ENCODE measurements at places on chromosomes 3 and 15. TPM values are rescaled to one million over a fixed set of nuclear protein-coding genes. Genes with fewer than 3 reads are reported as not detected.

DNA sequence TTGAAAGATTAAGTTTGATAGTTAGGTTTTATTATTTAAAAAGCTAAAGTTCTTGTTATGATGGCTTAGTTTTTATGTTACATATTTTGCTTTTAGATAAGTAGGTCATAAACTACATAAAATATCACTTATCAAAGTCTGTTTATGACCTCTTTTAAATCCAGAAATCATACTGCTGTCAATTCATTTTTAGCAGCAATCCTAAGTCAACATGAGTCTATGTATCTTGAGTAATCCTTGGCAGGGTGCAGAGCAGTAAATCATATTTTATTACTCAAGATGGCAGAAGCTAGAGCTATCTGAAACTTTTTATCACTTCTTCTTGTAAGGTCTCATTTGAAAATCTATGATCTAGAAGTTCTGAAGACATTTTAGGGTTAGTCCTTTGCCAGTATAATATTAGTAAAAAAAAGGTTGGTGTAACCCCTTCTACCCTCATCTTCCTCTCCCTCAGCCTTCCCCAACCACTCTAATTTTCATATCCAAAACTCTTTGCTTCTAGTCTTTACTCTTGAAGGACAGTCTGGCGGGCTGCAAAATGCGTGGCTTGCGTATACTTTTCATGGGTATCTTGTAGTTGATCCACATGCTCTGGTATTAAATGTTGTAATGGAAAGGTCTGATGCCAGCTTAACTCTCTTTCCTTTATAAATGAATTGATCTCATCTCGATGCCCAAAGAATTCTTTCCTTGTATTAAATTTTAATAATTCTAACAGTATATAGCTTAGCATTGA is 134.0 kb upstream of the THRB start:
- no peak for DNase-seq
- peaks cover 4% of the 10 kb centered on the region for H3K36me3 ChIP-seq
- H3K27ac ChIP-seq = no peak overlapping the region
- H3K27me3 ChIP-seq = no peaks in the 10 kb centered on the region
- H3K4me3 ChIP-seq = no peak overlapping the region

DNA sequence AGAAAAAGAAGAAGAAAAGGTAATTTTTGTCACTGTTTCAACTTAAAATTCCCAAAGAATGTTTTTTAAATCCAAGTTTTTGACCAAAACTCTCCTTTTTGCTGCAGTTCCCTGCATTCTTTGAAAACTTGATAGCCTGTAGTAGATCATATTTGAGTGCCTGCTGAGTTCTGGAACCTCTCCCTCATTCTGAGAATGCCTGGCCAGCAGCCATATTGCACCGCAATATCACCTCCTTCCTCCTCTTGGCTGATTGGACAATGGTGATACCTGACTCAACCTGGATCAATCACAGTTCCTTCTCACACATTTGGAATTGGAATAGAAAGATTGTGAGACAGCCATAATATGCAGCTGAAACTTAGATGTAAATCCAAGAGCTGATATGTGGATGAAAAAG is 97.6 kb upstream of the GAP43 start:
- no peak overlapping the region for H3K27ac ChIP-seq
- no peaks in the 10 kb centered on the region for H3K36me3 ChIP-seq
- no peak for DNase-seq

GRCh38 chr15:55791551-55792400 is 48.8 kb upstream of the PRTG start:
- no peak overlapping the region for H3K4me3 ChIP-seq
- no peak for DNase-seq
- peak overlapping the region; percentile 91 for H3K27ac ChIP-seq
- H3K36me3 ChIP-seq = peaks cover 10% of the 10 kb centered on the region
- H3K27me3 ChIP-seq = no peaks in the 10 kb centered on the region
- H3K4me1 ChIP-seq = peaks cover 20% of the 10 kb centered on the region

DNA sequence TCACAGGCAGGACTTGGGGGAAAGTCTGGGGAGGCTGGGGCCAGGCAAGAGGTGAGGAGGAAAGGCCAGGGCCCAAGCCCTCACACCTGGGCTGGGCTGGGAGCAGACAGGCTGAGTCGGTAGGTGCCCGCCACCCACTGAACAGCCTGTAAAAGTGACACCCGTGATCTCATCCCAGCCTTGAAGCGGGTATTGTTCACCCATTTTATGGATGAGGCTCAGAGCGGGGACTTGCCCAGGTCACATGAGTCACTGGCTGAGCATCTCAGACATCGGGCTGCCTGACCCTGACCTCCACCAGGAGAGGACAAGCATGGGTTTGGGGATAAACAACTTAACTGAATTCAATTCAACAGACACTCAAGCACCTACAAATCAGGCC is 52.0 kb upstream of the CTSH start:
- no peak overlapping the region for H3K4me3 ChIP-seq
- H3K36me3 ChIP-seq = no peaks in the 10 kb centered on the region
- peaks cover 6% of the 10 kb centered on the region for H3K27me3 ChIP-seq
- no peak overlapping the region for H3K27ac ChIP-seq

DNA sequence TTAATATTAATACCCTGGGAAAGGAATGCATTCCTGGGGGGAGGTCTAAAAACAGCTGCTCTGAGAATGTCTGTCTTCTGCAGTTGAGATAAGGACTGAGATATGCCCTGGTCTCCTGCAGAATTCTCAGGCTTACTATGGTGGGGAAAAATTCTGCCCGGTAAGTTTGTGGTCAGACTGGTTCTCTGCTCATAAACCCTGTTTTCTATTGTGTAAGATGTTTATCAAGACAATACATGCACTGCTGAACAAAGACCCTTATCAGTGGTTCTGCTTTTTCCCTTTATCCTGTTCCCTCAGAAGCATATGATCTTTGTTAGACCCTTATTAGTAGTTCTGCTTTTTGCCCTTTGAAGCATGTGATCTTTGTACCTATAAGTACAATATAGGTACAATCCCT is 494.6 kb downstream of the CNTN6 start:
- H3K27me3 ChIP-seq = no peaks in the 10 kb centered on the region
- H3K4me1 ChIP-seq = no peaks in the 10 kb centered on the region
- no peak for DNase-seq
- H3K27ac ChIP-seq = no peak overlapping the region
- H3K4me3 ChIP-seq = no peak overlapping the region
- H3K36me3 ChIP-seq = no peaks in the 10 kb centered on the region

Gene NRROS
- 2.0 TPM for total RNA-seq

DNA sequence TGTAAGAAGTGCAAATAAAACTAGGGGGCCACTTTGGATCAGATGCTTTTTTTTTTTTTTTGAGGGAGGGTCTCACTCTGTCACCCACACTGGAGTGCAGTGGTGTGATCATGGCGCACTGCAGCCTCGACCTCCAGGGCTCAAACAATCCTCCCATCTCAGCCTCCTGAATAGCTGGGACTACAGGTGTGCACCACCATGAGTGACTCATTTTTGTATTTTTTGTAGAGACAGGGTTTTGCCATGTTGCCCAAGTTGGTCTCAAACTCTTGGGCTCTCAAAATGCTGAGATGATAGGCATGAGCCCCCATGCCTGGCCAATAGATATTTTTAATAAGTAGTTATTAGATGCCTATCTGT is 20.8 kb downstream of the CCR1 start:
- no peaks in the 10 kb centered on the region for H3K27me3 ChIP-seq
- no peak overlapping the region for H3K27ac ChIP-seq
- no peaks in the 10 kb centered on the region for H3K36me3 ChIP-seq
- DNase-seq = no peak
- H3K4me3 ChIP-seq = no peak overlapping the region

GRCh38 chr3:184937611-184938010 is 125.6 kb downstream of the VPS8 start:
- H3K27me3 ChIP-seq = no peaks in the 10 kb centered on the region
- H3K4me1 ChIP-seq = no peaks in the 10 kb centered on the region
- DNase-seq = no peak
- H3K27ac ChIP-seq = no peak overlapping the region
- no peak overlapping the region for H3K4me3 ChIP-seq
- H3K36me3 ChIP-seq = peaks cover 9% of the 10 kb centered on the region

Gene MCTP2
- 5.4 TPM for total RNA-seq

- no peak for DNase-seq
- H3K36me3 ChIP-seq = no peaks in the 10 kb centered on the region
- H3K4me1 ChIP-seq = peaks cover 21% of the 10 kb centered on the region
- H3K27me3 ChIP-seq = no peaks in the 10 kb centered on the region
These were observed 23.3 kb upstream of the IREB2 start for GRCh38 chr15:78414621-78415250.

Gene CYP8B1
- total RNA-seq = not detected

DNA sequence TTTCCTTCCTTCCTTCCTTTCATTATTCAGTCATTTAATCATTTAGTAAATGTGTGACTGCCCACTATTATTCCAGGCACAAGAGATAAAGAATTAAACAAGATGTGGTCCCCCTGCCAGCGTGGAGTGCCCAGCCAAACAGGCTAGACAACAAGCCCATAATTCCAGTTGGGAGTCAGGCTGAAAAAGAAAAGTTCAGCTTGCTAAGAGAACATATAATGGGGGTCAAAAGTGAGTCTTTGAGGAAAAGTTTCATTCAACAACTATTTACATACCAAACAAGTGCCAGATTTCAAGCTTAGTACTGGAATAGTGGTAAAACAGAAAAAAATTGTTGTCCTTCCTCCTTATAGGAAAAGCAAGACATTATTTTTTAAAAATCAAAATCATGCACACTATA is 523.7 kb downstream of the TAFA4 start:
- no peaks in the 10 kb centered on the region for H3K27me3 ChIP-seq
- peak overlapping the region; percentile 88 for H3K27ac ChIP-seq

GRCh38 chr3:3559786-3560185 is 239.4 kb upstream of the LRRN1 start:
- no peaks in the 10 kb centered on the region for H3K36me3 ChIP-seq
- DNase-seq = no peak
- H3K4me1 ChIP-seq = no peaks in the 10 kb centered on the region
- no peaks in the 10 kb centered on the region for H3K27me3 ChIP-seq
- H3K27ac ChIP-seq = no peak overlapping the region

GRCh38 chr3:105950881-105951600 is 82.2 kb upstream of the CBLB start:
- H3K36me3 ChIP-seq = no peaks in the 10 kb centered on the region
- H3K4me1 ChIP-seq = peaks cover 6% of the 10 kb centered on the region
- no peak for DNase-seq
- H3K4me3 ChIP-seq = no peak overlapping the region

DNA sequence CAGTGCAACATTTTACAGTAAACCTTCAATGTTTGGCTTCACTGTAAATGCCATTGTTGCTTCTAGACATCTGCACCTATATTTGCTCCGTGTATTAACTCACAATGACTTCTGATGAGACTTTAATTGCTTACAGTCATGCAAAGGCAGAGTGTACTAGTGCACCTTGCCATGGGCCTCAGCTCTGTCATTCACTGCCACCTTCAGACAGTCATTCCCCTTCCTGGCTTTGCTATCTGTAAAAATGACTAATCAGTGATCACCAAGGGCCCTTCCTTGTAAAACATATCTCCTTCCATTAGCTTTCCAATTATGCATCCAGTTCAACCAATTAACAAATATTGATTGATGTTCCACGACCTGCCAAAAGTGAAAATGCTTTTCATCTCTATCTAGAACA is 120.3 kb downstream of the ARRDC4 start:
- H3K36me3 ChIP-seq = no peaks in the 10 kb centered on the region
- no peak for DNase-seq
- no peak overlapping the region for H3K27ac ChIP-seq
- H3K27me3 ChIP-seq = no peaks in the 10 kb centered on the region

Gene DUOXA2
- not detected for total RNA-seq

Gene NANOGP8
- 0.36 TPM for total RNA-seq

Gene HTR3E
- not detected for total RNA-seq

Gene HGD
- 11.9 TPM for total RNA-seq

Gene CAMK1
- 17.1 TPM for total RNA-seq

DNA sequence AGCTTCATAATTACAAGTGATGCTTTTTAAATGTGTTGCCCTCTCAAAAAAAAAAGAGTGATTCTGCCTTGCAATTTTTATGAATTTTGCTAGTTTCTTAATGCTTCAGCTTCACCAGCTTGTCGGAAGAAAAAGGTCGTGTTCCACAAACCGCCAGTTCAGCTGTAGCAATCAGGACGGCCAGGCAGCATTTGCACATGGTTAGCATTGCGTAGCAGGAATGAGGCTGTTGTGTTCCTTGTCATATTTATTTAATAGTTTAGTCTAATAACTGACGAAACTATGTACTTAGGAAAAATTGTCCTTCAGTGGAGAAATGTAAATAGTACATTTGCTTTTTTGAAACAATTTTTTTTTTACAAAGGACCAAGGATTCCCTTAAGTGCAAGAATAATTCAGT is 64.9 kb upstream of the SELENOK start:
- no peaks in the 10 kb centered on the region for H3K36me3 ChIP-seq
- H3K4me1 ChIP-seq = no peaks in the 10 kb centered on the region
- no peak for DNase-seq
- H3K27me3 ChIP-seq = peaks cover 4% of the 10 kb centered on the region
- H3K27ac ChIP-seq = no peak overlapping the region

DNA sequence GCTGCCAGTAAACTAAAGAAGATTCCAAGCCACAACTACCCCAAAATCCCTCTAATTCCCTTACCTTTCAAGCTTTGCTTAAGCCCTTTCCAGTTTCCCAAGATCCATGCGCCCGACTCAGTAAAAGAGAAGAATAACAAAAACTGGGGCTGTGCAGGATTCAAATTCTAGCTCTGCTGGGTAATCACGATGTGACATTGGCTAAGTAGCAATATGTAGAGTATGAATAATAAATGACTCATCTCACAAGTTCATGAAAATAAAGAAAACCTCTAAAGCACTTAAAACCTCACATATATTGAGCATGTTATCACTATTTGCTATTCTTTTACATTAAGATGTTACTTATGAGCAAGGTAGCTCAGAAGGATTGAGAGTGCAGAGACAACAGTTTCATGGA is 522.2 kb upstream of the ZNF717 start:
- no peaks in the 10 kb centered on the region for H3K27me3 ChIP-seq
- DNase-seq = no peak
- H3K36me3 ChIP-seq = no peaks in the 10 kb centered on the region
- H3K4me3 ChIP-seq = no peak overlapping the region
- H3K4me1 ChIP-seq = peaks cover 8% of the 10 kb centered on the region
- H3K27ac ChIP-seq = no peak overlapping the region

Gene CELF6
- total RNA-seq = 1.4 TPM

Gene ANKRD34C
- not detected for total RNA-seq

DNA sequence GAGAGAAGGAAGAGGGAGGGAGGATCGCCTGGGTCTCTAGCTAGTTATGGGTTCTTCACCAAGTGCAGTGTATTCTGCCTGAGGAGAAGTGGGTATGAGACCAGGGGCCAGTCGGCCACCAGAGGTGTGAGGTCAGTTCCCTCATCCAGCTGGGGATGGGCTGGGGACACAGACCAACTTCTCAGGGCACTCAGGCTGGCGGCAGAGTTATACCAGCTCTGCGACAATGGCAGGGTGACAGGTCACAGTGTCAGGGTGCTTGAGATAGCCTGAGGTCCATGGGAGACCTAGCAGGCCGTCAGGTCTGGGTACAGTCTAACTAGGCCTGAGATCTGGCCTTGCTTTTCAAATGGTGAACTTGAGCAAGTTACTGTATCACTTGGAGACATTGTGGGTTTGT is 31.4 kb upstream of the PLXNA1 start:
- H3K27ac ChIP-seq = no peak overlapping the region
- H3K36me3 ChIP-seq = peaks cover 2% of the 10 kb centered on the region
- peaks cover 1% of the 10 kb centered on the region for H3K4me1 ChIP-seq
- no peaks in the 10 kb centered on the region for H3K27me3 ChIP-seq
- H3K4me3 ChIP-seq = no peak overlapping the region
- DNase-seq = no peak

Gene VEPH1
- total RNA-seq = 12.3 TPM

Gene ICE2
- total RNA-seq = 85.1 TPM

Gene CHCHD4
- total RNA-seq = 12.7 TPM

Gene RTP3
- not detected for total RNA-seq

Gene RPL22L1
- total RNA-seq = 53.8 TPM

GRCh38 chr3:167728632-167729323 is 5.9 kb downstream of the PDCD10 start:
- H3K36me3 ChIP-seq = no peaks in the 10 kb centered on the region
- no peak for DNase-seq
